ENCODE measurements at places on chromosomes 7 and 10.

GRCh38 chr10:8444630-8445029 lies 390.1 kb downstream of the GATA3 start:
- DNase-seq, result no peak

- no peak for DNase-seq
Observed at GRCh38 chr7:140033036-140033435, 29.7 kb downstream of the PARP12 start.

DNA sequence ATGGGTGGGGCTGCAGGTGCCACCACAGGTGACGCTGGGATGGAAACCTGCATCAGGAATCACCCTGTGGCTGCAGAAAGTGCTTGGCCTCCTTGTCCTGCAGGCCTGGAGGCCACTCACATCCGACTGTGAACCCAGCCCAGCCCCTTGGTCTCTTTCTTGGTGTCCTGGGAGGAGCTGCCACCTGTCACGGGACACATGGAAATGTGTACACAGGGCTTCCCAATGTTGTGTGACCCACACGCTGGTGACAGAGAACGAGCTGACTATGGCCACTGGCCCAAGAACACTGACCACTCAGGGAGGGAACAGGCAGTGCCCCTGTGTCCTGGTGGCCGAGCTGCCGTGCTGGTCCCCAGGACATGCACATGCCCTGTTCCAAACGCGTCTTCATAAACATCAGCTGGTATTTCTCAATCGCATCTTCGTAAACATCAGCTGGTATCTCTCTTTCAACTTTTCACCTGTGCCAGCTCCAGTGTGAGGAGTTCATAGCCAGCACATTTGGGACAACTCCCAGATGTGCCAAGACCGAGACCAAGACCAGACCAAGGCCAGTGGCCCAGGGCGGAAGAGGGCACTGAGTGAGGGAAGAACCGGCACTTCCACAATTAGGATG lies 57.9 kb upstream of the INPP5A start:
- no peak for DNase-seq

GRCh38 chr7:48004638-48005037 lies 24.3 kb downstream of the SUN3 start:
- DNase-seq, result no peak
